NCI-H82 (cell line): ENCODE measurements at places on chromosomes 1 and 21.
A peak's percentile ranks its signal among the peaks of the same experiment; 100 is the strongest.

GRCh38 chr1:203954293-203954692, 92.9 kb downstream of the SNRPE start:
- DNase-seq: no peak

DNA sequence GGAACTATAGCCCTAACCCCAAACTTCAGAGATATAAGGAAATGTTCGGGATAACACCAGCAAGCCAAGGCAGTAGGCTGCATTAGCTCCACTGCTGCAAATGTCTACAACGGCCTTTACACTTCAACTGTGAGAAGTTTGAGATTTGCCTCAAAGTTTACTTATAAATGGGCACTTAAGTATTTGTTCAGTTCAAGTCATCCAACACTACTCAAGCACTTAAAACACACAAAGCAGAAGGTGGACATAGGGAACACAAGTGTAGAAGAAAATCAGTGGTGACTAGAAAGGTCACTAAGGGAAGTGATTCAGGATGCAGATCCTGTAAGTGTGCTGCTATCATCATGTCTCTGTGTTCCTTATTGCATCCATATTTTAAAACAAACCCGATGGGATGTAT, 220.6 kb downstream of the SLC45A1 start:
- no peak for DNase-seq

DNA sequence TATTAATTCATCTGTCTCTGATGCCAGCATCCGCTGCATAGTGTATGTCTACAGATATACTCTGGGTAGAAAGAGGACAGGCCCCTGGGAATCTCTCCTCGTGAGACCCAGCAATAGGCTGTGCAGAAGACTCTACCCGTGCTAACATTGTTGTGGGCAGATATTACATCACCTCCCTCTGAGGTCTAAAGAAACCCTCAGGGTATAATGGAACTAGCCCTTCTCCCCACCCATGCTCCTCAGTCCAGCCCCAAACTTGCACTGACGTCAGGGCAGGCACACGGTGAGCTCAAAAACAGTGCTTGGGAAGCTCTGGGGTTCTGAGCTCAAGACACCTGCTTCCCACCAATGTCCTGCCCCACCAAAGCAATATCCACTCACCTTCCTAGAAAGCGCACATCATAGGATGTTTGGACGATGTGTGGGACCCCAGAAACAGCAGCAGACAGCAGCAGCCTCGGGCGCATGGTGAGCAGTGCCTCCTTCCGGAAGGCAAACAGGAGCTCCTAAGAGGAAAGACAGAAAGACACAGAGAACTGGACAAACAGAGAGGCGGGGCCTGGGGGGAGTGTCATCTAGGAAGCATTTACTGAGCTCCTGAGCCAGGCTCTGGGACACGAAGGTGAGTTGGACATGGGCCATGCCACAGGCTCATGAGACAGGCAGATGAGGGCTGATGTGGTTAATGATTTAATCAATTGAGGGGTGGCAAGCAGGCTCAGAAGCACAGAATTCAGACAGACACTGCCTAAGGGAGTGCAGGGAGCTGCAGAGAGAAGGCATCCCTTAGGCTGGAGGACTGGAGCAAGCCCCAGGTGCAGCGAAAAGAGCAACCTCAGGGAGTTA, 4.8 kb downstream of the OVGP1 start:
- DNase-seq: no peak

GRCh38 chr1:41387667-41388091, 26.4 kb downstream of the FOXO6 start:
- peak; percentile 95 for DNase-seq

DNA sequence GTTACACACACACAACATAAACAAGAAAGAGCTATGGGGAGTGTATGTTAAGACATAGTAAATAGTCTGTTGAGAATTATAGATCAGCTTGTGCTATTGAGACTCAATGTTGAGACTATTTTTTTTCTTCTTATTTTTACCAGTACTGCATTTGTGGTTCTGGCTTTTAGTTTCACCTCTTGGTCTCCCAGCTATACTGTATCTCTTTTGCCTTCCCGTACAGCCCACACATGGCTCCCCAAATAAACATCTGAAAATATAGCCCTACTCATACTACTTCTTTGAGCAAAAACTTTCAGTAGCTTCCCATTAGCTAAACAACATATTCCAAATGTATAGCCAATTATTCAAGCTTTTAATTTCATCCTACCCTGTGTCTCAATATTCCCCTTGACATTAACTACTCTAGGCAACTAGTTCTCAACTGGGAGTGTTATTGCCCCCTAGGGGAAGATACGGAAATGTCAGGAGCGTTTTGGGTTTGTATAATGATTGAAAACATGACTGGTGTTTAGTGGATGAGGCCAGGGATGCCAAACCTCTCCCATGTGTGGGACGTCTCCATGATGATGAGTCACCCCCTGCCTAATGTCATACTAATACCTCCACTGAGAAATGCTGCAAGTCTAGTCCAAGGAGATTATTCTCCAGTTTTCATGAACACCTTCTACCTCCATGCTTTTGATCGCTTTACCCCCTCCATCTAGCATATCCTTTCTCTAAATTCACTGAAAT, 6.8 kb downstream of the RPE65 start:
- DNase-seq: peak; percentile 76

GRCh38 chr1:40936931-40937339, 42.6 kb upstream of the CTPS1 start:
- no peak for DNase-seq
